H1 (cell line): ENCODE measurements at places on chromosomes 2 and 18. TPM values are rescaled to one million over a fixed set of nuclear protein-coding genes. Genes with fewer than 3 reads are reported as not detected.

NOSTRIN gene
- polyA plus RNA-seq: not detected in 2 replicates

YPEL5 gene
- polyA plus RNA-seq: 17.2 and 18.5 TPM in 2 replicates

TET3 gene
- 4.5 and 5.5 TPM in 2 replicates for polyA plus RNA-seq

CNTNAP5 gene
- polyA plus RNA-seq: 0.11 and 0.13 TPM in 2 replicates

VSNL1 gene
- 34.7 and 49.4 TPM in 2 replicates for polyA plus RNA-seq

SULT1C2 gene
- 1.6 and 2.8 TPM in 2 replicates for polyA plus RNA-seq

UPP2 gene
- not detected in 2 replicates for polyA plus RNA-seq

AQP12A gene
- polyA plus RNA-seq: not detected in 2 replicates

SLC5A7 gene
- polyA plus RNA-seq: 0.14 and 0.30 TPM in 2 replicates

ALPI gene
- polyA plus RNA-seq: not detected in 2 replicates

SLC4A5 gene
- 0.42 TPM in 2 replicates for polyA plus RNA-seq

DDX1 gene
- polyA plus RNA-seq: 28.3 and 51.1 TPM in 2 replicates

FRZB gene
- polyA plus RNA-seq: 4.4 and 5.0 TPM in 2 replicates

CHST9 gene
- 1.8 and 3.2 TPM in 2 replicates for polyA plus RNA-seq

ERBB4 gene
- 0.13 and 1.3 TPM in 2 replicates for polyA plus RNA-seq

CCDC141 gene
- polyA plus RNA-seq: 0.56 and 0.58 TPM in 2 replicates

SLC38A11 gene
- polyA plus RNA-seq: not detected in 2 replicates

FOXD4L1 gene
- not detected in 2 replicates for polyA plus RNA-seq

VWA3B gene
- not detected in 2 replicates for polyA plus RNA-seq

GPC1 gene
- 21.9 and 30.2 TPM in 2 replicates for polyA plus RNA-seq

GALNT14 gene
- polyA plus RNA-seq: 12.6 and 13.0 TPM in 2 replicates

DBI gene
- polyA plus RNA-seq: 116 and 212 TPM in 2 replicates

FBLN7 gene
- polyA plus RNA-seq: 0.77 and 0.88 TPM in 2 replicates

BUB1 gene
- 37.6 and 48.4 TPM in 2 replicates for polyA plus RNA-seq

PIAS2 gene
- polyA plus RNA-seq: 20.1 and 22.8 TPM in 2 replicates

LIMS3 gene
- polyA plus RNA-seq: not detected in 2 replicates

RAPH1 gene
- polyA plus RNA-seq: 3.5 and 3.8 TPM in 2 replicates

KYNU gene
- 0.06 and 0.09 TPM in 2 replicates for polyA plus RNA-seq

RNF125 gene
- 10.5 and 14.3 TPM in 2 replicates for polyA plus RNA-seq

FSHR gene
- polyA plus RNA-seq: 0.06 TPM in 1 of 2 replicates, not detected in the other

ONECUT2 gene
- 0.22 and 0.38 TPM in 2 replicates for polyA plus RNA-seq

FBXO36 gene
- 2.2 and 3.4 TPM in 2 replicates for polyA plus RNA-seq

C2orf74 gene
- polyA plus RNA-seq: 1.7 and 2.6 TPM in 2 replicates

CTAGE1 gene
- polyA plus RNA-seq: not detected in 2 replicates

LYG1 gene
- polyA plus RNA-seq: 0.60 and 0.68 TPM in 2 replicates

DHRS9 gene
- not detected in 2 replicates for polyA plus RNA-seq

TXNDC2 gene
- polyA plus RNA-seq: 0.11 TPM in 1 of 2 replicates, not detected in the other

RGPD3 gene
- polyA plus RNA-seq: 0.05 and 0.08 TPM in 2 replicates
